Transverse colon (tissue), 4 donors: ENCODE measurements at places on chromosomes 4 and X.

GRCh38 chr4:166996216-166996615 is 238.1 kb downstream of the SPOCK3 start:
- DNase-seq, result no peak

DNA sequence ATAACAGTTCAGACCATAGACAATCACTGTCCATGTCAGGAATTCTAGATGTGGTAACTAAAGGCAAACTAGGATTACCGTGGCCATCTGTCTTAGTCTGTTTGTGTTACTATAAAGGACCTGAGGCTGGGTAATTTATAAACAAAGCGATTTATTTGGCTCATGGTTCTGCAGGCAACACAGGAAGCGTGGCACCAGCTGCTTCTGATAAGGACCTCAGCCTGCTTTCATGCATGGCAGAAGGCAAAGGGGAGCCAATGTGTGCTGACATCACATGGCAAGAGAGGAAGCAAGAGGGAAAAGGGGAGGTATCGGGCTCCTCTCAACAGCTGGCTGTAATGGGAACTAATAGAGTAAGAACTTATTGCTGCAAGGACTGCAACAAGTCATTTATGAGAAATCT is 376.7 kb downstream of the GPM6A start:
- DNase-seq, result no peak

GRCh38 chr4:101357751-101358150 is 10.4 kb upstream of the PPP3CA start:
- no peak for DNase-seq

GRCh38 chr4:75881476-75881875 is 20.8 kb downstream of the PPEF2 start:
- no peak for DNase-seq
